Jurkat, Clone E6-1 (cell line): ENCODE measurements at places on chromosomes 5 and 9.

DNA sequence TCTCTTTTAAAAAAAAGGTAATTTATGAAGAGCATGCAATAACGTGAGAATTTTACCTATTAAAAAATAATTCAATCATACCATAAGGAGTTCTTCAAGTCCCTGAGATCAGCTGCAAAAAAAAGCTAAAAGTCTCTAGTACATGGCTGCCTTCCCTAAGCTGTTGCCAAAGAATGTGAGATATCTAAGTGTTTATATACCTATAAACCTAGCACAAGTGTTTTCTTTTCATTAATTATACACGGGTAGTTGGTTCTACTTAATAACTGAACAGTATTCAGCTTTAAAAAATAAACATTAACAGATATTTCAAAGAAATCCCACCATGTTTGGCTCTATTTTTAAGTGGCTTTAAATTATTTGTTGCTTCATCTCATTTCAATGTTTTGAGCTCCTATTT lies 25.9 kb downstream of the FNBP1 start:
- no peak for DNase-seq

DNA sequence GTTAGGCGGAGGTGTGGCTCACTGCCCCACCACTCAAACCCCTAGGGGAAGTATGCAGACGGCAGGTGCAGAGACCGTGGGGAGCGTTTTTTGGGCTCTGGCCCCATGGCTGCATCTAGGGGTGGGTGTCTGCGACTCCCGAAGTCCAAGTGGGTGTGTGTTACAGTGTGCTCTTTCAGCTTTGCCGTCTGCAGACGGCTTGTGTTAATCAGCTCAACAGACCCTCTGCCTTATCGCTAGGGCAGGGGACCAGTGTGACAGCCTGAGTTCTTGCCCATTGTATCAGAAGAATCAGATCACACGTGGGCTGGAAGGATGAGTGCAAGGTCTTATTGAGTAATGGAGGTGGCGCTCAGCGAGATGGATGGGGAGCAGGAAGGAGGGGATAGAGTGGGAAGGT lies 162.8 kb downstream of the ENC1 start:
- no peak for DNase-seq

- DNase-seq: no peak
Observed at GRCh38 chr5:53827211-53827651, 266.8 kb downstream of the NDUFS4 start.

DNA sequence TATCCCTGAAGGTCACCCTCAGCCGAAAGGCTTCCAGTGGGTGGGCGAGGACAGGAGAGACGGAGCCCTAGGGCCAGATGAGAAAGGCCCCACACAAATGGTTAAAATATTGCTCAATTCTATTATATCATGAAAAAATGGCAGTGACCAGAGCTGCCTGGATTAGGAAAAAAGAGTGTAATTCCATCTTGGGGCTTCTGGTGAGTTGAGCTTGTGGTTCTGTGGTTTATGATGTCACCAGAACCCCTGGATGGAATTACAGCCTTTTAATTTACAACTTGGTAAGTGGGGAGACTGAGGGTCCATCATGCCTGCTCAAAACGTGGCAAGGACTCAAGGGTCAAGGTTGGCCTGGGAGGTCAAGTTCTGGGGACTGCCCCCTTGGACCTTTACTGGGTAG lies 55.5 kb upstream of the STC2 start:
- DNase-seq: no peak

- peak; percentile 89 for DNase-seq
Observed at GRCh38 chr5:132190161-132190817, 37.4 kb downstream of the P4HA2 start.

- no peak for DNase-seq
Observed at GRCh38 chr5:105213078-105213477, 1650.5 kb upstream of the NUDT12 start.

- DNase-seq: no peak
Observed at GRCh38 chr5:123047706-123048105, 11.2 kb upstream of the PPIC start.

- no peak for DNase-seq
Observed at GRCh38 chr5:76162335-76162734, 79.2 kb downstream of the SV2C start.

- no peak for DNase-seq
Observed at GRCh38 chr9:80235752-80236151, 664.0 kb downstream of the TLE4 start.

GRCh38 chr5:116492016-116492623 lies 82.5 kb downstream of the SEMA6A start:
- peak; percentile 91 for DNase-seq

DNA sequence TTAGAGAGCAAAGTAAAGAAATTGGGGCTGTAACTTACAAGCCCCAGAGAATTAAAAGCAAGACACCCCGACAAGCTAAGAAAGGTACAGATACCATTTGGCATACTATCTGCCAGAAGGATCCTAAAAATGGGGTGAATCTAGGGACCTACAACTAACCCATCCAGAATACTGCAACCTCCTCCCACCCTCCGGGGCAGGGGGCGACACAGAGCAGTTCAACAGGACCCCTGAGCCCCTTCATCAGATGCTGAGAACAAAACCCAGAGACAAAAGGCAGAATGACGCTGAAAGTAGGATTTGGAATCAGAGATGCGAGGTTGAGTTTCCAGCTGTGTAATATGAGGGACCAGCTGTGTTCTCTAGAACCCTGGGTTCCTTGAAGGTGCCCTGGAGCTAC lies 71.2 kb downstream of the EPB41L4B start:
- DNase-seq: no peak

GRCh38 chr9:135797507-135798262 lies 95.7 kb downstream of the KCNT1 start:
- DNase-seq: no peak
